ENCODE measurements at places on chromosomes 7 and 10.

DNA sequence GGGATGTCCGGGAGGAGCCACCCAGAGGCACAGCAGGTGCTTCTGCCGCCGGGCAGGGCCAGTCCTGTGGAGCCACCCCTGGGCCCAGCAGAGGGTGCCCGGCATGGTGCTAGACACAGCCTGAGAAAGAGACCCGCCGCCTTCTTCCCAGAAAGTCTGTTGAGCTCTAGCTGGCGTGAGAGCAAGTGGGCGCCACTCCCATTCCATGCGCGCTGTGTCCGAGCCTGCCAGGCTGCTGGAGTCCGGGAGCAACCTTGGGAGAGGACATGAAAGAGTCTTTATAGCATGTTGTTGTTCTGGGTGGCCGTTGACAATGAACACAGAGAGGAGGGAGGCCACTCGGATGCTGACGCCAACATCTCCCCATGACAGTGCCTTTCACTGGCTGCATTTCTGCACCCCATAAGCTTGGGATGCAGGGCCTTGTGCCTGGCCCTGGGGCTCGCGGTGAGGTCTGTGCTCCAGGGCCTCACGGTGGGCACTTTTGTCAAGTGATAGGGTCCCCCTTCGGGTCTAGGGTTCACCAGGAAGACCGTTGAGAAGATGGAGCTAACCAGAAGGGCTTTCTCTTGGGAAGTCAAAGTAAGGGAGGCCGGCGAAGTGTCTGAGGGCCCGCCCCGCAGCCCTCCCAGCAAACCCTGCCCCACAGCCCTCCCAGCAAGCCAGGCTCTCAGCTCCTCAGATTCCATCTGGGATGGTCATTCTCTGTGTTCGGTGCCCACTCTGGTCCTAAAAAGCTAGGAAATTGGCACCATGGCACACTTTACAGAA, 47.3 kb downstream of the NKX6-2 start:
- DNase-seq = no peak

DNA sequence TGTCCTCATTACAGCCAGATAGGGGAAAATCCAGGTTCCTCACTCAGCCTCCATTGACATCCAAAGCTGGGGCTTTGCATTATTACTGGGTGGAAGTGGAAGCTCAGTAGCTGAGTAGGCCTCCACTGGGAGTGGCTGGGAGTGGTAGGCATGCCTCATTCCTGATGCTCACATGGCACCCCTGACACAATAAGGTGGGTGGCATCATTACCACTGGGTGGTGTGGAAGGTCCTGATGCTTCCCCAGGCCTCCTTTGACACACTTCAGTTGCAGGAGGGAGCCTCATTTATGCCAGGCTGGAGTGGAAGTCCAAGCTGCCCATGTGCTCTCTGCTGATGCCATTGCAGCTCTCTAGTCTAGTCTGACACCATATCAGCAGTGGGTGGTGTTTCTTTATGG, 48.2 kb upstream of the GPR141 start:
- DNase-seq = no peak

GRCh38 chr10:59687657-59688056, 22.0 kb downstream of the SLC16A9 start:
- no peak for DNase-seq

- DNase-seq = no peak
These were observed 165.5 kb downstream of the DKK1 start for GRCh38 chr10:52479567-52479966.

DNA sequence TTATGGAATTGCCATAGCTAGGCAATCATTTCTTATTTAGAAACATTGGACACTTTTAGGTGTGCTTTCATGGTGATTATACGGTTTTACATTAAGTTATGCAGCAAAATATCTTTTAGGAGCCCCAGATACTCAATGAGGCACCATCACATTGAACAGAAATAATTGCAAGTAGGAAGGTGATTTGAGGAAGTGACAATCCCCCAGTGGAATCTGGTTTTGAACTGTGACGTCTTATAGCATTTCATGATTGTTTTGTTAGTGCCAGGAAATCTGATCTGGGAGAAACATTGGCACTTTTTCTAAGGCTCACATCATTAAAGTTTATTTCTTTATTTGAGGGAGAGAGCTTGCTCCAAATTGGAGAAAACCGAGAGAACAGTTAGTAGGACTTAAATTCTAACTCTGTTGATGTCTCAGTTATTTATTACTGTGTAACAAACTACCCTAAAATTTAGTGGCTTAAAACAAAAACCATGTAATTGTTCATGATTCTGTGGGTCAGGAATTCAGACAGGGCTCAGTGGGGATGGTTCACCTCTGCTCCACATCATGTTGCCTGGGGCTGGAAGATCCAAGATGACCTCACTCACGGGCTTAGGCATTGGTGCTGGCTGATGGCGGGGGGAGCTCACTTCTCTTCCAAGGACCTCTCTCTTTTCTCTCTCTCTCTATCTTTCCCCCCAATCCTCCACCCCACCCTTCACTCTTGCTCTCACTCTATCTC, 78.2 kb upstream of the STEAP1B start:
- DNase-seq = no peak

DNA sequence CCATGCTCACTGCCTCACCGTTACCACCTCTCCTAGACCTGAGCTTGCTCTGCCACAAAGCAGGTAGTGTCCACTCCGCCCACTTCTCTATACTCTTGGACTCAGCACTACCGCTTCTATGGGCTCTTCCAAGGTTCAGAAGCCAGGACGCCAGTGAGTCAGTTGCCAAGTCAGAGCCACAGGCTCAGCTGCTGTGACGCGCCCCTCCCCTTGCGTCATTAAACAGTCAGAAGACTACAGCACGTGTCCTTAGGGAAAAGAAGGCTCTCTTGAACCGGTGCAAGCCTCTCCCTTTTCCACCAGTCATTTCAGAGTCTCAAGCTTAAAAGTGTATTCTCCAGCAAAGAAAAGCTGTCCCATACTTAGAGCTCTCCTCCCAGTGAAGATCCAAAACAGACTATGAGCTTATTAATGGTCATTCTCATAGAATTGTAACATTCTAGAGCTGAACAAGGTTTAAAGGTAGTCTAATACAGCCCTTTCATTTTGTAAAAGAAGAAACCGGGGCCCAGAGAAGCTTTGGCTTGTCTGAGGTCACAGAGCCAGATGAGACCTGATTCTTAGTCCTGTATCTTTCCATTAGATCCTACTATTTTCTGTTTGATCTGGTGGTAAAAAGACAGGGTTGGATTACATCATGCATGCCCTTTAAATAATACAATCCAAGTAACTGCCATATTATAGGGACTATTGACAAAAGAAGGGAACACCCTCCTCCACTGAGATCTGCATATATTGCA, 40.9 kb upstream of the MET start:
- DNase-seq = no peak

GRCh38 chr7:81608748-81609382, 161.0 kb downstream of the HGF start:
- no peak for DNase-seq

GRCh38 chr7:139651308-139651707, 126.5 kb downstream of the HIPK2 start:
- DNase-seq = no peak

DNA sequence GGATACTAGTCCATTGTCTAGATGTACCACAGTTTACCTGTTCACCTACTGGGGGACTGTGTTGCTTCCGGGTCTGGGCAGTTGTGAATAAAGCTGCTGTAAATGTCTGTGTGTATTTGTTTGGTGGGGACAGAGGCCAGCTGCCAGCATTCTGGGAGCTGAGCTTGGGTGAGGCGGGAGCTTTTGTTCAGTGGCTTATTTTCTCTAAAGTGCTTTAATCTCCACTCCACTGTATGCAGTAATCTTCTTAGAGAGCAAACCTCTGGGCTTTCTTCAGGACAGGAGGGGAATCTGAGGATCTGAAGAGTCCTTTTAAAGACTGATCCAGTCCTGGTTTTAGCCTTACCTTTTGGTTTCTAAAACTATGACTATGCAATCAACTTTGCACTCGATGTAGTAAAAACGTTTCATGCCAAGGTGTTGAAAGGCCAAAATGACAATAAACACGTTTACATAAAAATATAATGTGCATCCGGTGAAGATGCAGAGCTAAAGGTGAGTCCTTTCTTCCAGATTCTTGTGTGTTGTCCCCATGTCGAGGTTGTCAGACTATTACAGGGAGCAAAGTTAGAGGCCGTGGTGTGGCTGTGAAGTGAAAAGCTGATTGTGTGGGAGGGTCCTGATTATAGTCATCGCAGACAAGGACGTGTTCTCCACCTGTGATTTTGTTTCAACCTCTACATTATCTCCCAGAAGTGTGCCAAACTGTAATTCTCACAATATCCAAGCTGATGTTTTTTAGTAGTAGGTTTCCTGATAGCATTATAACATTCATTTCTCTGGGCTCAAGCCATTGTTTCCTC, 279.8 kb downstream of the CAMK1D start:
- DNase-seq = no peak

- DNase-seq = no peak
These were observed 28.4 kb downstream of the MPLKIP start for GRCh38 chr7:40105879-40106473.

DNA sequence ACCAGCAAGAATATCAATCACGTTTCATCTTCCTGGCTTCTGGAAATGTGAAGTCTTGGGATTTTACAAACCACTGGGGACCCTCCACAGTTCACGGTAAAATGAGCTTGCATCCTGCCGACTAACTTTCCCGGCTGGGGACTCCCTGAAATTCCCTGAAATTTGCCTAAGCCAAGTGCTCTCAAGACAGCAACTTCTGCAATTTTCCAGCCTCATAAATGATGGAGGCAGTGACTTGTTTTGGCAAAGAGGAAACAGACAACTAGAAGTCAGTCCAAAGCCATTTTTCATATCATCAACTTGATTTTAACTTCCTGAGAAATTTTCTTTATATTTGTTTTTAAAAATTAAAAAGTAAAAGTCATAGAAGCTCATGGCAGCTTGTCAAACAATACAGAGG, 212.3 kb downstream of the FANK1 start:
- DNase-seq = no peak

GRCh38 chr7:133830081-133830480, 297.1 kb upstream of the LRGUK start:
- no peak for DNase-seq

DNA sequence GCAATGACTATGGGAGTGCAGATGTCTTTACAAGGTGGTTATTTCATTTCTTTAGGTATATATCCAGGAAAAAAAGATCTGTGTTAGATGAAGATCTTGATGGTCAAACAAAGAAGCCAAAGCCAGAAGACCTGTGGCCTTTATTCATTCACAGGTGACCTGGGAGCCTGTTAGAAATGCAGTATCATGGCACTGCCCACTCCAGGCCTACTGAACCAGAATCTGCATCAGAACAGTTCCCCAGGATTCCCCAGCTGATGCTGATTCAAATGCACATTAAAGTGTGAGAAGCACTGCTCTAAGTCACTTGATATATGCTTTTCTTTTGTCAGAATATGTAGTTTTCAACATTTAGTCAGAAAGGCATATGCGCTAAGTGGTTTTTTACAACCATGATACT, 251.1 kb downstream of the IPMK start:
- no peak for DNase-seq

GRCh38 chr10:67621834-67622233, 74.2 kb downstream of the CTNNA3 start:
- DNase-seq = no peak

- no peak for DNase-seq
These were observed 177.3 kb downstream of the DKK1 start for GRCh38 chr10:52491246-52491995.
